ENCODE measurements at places on chromosomes 2 and 18. TPM values are rescaled to one million over a fixed set of nuclear protein-coding genes. Genes with fewer than 3 reads are reported as not detected.

The BUB1 gene
- total RNA-seq: 20.8 TPM

The RNU2-63P gene
- not detected for total RNA-seq

The PRSS56 gene
- total RNA-seq: 0.18 TPM

The NBAS gene
- 87.7 TPM for total RNA-seq

The RELCH gene
- 70.5 TPM for total RNA-seq

The ITGB6 gene
- 0.27 TPM for total RNA-seq

The PTPRN gene
- total RNA-seq: 18.1 TPM

The LRATD1 gene
- total RNA-seq: 17.2 TPM

The FOXD4L1 gene
- 0.27 TPM for total RNA-seq

The HOXD3 gene
- total RNA-seq: not detected

The OSR1 gene
- 8.7 TPM for total RNA-seq

The IL1RL1 gene
- total RNA-seq: 0.27 TPM

The REG1A gene
- 0.54 TPM for total RNA-seq

GRCh38 chr2:232689152-232689910, 7.8 kb upstream of the GIGYF2 start:
- peak; percentile 82 for DNase-seq

DNA sequence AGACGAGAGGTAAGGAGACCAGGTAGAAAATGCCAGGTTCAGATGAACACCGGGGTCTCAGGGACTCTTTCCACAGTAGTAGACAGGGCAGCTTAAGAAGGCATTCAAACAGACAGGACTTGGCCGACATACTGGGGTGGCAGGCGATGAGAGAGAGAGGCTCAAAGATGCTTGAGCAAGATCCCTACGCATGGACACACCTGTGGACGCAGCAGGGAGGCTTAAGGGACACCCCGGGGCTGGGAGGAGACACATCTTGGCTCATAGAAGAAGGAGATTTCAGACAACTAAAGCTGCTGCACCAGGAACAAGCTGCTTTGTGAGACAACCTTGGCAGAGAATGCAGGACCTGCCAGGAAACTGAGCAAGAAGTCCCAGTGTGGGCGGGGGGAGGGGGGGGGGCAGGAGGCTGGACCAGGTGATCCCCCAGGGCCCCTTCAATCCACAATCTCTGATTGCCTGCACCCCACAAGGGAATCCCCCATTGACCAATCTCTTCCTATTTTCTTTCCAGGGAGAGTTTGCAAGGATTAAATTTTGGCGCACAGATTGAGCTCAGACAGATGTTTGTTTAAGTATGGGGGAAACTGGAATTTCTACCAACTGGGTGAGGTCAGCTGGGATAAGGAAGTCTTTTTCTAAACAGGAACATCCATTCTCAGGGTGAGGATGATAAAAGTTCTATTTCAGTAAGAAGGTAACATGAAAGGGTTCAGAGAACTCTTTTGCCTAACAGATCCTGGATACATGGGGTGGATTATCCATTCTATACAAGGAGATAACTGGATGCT, 400.7 kb downstream of the NBAS start:
- DNase-seq: no peak

GRCh38 chr2:134594399-134594798, 124.4 kb downstream of the TMEM163 start:
- peak; percentile 81 for DNase-seq

GRCh38 chr2:153059338-153060052, 341.1 kb downstream of the ARL6IP6 start:
- no peak for DNase-seq

DNA sequence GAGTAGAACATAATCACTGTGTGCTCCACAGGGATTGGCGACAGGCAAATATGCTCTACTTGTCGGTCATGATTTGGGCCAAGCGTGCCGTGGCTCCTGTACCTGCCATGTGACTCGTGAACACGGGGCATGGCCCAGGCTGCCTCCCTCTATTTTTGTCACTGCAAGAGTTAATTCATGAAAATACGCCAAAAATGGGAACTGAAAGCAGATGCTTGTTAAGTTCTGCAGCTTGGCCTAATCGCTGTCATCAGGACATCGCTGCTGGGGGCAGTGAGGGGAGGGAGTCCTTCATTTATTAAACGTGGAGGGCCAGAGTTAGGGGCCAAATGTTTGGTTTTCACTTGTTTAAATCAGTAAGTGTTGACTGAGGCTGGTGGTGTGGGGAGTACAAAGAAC, 177.8 kb downstream of the BCL2 start:
- no peak for DNase-seq

GRCh38 chr18:11752116-11752911, 63.2 kb downstream of the GNAL start:
- no peak for DNase-seq

DNA sequence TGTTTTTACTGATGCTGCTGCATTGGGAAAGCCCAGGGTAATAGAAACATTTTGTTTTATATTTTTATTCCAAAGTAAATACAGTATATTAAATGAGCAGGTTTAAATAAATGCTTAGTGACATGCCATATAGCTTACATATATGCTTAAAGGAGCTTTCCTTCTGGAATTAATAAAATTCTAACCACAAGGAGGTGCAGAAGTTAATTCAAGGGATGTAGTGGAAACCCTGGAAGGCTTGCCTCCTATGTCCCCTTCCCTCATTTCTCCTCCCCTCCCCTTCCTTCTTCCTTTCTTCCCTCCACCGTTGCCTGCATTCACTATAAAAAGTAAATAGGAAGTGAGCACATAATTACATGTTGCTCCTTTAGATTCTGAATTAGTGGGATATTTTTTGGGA, 96.3 kb downstream of the UBE2E3 start:
- no peak for DNase-seq

DNA sequence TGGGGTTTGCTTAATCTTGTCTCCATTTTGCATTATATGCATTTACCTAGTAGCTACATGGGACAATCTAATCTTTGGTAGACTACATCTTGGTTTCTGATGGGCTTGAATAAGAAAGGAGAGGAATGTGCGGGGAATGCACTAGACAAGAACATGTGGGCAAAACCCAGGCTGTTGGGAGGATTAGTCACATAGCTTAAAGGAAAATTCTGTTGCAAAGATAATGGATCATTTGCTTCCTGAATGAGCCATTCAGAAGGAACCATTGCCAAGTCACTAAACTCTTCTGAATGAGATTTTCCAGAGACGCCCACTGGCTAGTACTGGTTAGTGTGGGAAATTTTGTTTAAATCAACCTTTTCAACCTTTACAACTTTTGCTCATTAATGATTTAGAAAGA, 84.8 kb downstream of the OSBPL6 start:
- DNase-seq: no peak

- DNase-seq: no peak
These were observed 25.2 kb upstream of the ASB1 start for GRCh38 chr2:238401551-238401950.

DNA sequence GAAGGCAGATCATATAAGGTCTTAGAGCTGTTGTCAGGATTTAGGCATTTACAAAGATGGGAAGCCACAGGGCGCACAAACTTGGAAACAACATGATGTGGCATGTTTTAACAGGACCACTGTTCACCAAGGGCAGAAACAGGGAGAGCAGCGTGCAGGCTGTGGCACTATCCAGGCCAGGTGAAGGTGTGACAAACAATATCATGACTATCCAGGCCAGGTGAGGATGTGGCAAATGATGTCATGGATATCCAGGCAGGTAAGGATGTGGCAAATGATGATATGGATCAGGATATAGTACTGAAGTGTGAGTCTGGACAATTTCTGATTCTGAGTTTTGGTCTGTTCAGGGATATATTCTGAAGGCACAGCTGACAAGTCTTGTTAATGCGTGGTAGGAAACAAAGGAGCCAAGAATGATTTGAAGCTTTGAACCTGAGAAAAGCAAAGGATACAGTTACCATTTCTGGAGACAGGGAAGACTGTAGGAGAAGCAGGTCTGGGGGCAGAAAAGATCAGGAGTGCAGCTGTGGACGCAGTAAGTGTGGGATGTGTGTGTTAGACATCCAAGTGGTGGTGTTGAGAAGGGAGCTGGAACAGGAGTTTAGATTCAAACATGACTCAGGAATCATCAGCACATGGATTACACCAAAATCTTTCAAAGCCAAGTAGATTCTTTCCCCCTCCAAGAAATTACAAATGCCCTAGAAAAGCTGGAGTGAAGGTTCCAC, 205.9 kb downstream of the TMEM163 start:
- DNase-seq: no peak

DNA sequence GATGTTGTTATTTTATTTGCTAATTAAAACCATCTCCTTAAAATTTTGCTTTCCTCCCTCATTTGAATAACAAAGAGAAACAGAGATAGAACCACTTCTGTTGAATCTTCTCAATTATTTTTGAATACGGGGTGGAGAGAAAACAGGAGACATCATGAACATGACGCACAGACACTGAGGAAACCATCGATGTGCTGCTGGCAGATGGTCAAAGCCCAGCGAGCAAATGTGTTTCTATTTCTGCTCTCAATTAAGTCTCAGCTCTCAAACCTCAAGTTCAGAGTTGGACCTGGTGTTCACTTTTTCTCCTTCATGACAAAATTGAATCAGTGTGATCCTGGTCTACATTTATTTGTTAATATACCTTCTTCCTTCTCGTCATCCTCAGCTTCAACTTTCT, 36.1 kb upstream of the TWIST2 start:
- DNase-seq: no peak

- DNase-seq: peak; percentile 38
These were observed 500.6 kb upstream of the MYT1L start for GRCh38 chr2:2831633-2832032.

- no peak for DNase-seq
These were observed 114.0 kb downstream of the HIBCH start for GRCh38 chr2:190205657-190206056.

GRCh38 chr2:6793913-6794312, 71.8 kb downstream of the CMPK2 start:
- DNase-seq: no peak

GRCh38 chr2:210662560-210662959, 106.2 kb downstream of the CPS1 start:
- DNase-seq: no peak

DNA sequence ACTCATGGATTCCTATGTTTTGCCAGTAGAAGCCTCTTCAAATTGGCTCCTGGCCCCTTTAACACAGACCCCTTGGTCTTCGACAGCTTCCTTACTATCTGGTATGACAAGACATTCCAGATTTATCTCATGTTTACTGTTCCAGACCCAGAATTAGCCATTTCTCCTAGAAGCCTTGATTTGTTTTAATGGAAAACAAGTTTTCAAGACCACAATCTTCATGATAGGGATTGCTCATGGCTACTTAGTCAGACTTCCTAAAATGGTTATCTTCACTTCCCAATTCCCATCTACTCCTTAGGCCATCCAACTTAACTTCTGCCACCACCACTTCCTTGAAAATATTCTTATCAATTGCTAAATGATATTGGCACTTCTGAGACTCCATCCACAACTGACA, 63.2 kb downstream of the TTC32 start:
- DNase-seq: no peak

DNA sequence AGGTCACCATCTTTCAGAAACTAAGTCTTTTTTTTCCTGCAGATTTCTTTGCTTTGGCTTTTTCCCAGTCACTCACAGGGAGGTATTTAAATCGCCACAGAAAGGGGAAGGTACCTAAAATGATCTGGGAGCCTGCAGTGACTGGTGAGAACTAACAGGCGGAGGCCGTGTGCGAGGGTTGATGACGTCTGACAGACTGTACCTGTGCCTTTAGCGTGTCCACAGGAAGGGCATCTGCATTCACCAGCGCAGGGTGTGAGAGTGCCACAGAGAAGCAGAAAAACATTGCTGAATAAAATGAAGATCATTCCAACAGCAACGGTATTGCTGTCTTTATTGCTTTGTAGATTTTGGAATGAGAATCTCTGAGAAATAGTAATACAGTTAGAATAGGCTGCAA, 5.7 kb downstream of the CTDP1 start:
- DNase-seq: no peak

GRCh38 chr2:98867539-98868309, 68.3 kb downstream of the CRACDL start:
- peak; percentile 15 for DNase-seq

DNA sequence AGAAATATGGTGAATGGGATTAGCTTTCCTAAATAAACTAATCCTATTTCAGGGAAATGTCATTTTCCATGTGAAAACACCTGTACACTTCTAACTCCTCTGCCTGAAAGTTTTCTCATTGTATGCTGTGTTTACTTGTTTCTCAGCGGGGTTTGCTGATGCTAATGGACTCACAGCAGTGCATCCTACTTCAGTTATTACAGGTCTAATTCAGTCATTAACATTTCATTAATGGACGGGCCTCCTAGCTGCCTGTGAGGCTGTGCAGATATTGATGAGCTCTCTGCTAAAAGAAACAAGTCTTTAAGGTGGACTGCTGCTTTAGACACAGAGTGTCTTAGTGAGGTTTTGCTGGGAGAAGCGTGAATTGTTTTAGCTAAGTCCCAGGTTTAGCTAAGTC, 1342.0 kb upstream of the ZEB2 start:
- DNase-seq: no peak

DNA sequence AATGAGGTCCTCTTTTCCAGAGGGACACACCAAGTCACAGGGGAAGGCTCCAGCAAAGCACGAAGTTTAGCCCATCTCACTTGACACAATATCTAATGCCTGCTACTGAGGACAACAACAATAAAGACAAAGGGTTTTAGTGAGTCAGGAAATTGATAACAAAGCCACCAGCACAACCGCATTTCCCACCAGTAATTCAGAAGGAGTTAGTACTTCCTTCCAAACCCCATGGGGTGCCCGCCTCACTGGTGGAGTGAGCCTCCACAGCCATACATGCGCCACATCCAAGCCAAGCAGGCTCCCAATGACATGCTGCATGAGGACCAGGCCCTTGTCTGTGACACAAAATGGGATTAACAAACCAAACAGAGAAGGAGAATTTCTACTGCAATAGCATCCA, 40.1 kb downstream of the MRPL35 start:
- no peak for DNase-seq

- DNase-seq: no peak
These were observed 40.1 kb downstream of the NDUFAF7 start for GRCh38 chr2:37271376-37272067.

DNA sequence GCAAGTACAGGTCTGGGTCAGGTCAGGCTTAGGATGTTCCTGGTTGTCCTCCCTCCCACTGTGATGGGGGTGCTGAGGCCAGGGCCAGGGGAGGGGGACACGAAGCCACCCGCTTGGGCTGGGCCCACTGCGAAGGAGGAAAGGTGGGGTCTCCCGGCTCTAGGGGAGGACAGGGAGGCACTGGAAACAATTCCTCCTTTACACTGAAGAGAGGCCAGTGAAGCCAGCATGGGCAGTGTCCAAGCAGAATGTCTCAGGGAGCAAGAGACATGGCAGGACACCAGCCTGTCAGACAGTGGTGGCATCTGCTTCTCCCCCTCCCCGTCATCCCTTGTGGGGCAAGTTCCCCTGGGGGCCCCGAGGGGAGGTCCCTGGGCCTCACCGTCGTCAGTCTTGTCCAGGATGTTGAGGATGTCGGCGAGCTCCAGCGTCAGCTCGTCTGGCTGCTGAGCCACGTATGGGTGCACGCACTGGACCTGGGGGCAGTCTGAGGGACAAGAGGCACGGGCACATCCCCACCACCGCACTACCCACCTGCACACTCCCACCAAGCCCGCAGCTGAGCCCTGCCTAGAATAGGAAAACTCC, 10.8 kb downstream of the SNORC start:
- no peak for DNase-seq

Data from cerebellum (tissue), 4 donors.